Activated CD4-positive, alpha-beta T cell treated with anti-CD3 and anti-CD28 coated beads, Interleukin-2, amount 10 ng/mL, durations not matched to agents 7 days and 5 days (primary cell): ENCODE measurements at places on chromosomes 6 and 20. TPM values are rescaled to one million over a fixed set of nuclear protein-coding genes. Genes with fewer than 3 reads are reported as not detected.
A peak's percentile ranks its signal among the peaks of the same experiment; 100 is the strongest.

The ANKRD66 gene
- not detected for total RNA-seq

The C6orf118 gene
- not detected for total RNA-seq

The EDN3 gene
- 0.22 TPM for total RNA-seq

The RIPPLY2 gene
- not detected for total RNA-seq

The PKIB gene
- total RNA-seq = 1.3 TPM

The KCNK16 gene
- total RNA-seq = not detected

The TPD52L1 gene
- total RNA-seq = not detected

The GSTA2 gene
- not detected for total RNA-seq

The TPBG gene
- 0.35 TPM for total RNA-seq

The SYCP2 gene
- 9.1 TPM for total RNA-seq

The BPIFB1 gene
- not detected for total RNA-seq

- no peak for DNase-seq
These were observed 24.6 kb downstream of the KDM1B start for GRCh38 chr6:18179770-18180356.

- no peak for DNase-seq
These were observed 36.0 kb upstream of the SMIM29 start for GRCh38 chr6:34284563-34285447.

DNA sequence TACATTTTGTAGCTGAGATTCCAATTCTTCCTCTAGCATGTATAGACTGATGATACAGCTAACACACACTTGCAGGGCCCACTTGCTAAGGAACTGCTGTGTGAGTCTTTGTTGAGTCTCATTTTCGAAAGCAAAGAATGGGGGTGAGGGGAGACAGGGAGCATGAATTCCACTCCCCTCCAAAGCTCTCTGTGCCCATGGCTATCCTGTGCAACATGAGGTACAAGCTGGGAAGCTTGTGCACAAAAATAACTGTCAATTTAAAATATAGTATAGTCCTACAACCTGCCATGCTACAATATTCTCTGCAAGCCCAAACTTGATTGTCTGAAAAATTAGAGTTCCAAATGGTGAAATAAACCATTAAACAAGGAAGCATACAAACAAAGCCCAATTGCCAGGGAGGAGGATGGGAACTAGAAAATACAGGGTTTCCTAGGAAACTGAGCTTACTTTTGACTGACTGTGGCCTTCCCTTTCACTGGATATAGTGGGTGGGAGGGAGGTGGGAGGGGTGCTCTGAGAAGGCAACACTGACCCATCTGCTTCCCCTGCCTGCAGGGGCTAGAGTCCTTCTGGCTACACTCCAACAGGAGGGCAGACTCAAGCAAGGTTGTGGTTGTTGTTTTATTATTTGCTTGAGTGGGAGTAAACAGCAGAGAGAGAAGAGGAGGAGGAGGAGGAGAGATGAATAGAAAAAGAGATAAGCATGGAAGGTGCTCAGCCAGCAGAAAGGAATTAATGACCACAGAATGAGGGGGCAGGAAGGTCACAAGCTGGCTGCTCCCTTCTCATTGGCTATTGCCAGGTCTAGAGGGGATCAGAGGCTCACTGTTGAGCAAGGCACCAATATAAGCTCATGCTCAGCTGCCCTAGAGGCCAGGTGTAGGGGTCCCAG is 84.6 kb downstream of the FYN start:
- no peak for DNase-seq

DNA sequence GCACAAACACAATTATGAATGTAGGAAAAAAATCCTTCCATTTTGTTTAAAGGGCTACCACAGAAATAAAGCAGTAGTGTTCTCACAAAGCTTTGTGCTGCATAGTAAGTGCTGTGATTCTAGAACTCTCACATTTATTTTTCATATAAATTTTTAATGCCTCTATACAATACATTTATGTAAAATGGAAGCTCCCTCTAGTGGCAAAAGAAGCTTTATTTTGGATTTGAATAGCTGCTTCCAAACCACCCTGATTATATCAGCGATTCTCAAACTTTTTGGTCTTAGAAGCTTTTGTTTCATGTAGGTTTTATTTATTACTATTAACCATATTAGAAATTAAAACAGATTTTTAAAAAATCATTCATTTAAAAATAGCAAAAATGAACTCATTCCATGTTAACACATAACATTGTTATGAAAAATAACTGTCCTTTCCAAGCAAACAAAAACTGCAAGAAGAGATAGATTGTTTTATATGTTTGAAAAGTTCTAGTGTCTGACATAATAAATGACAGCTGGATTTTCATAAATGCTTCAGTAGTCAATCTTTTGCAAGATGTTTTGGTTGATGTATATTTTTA is 38.4 kb downstream of the HS3ST5 start:
- no peak for DNase-seq

- no peak for DNase-seq
These were observed 34.2 kb upstream of the TBXT start for GRCh38 chr6:166201878-166202277.

- no peak for DNase-seq
These were observed 145.3 kb downstream of the KHDC1L start for GRCh38 chr6:73079978-73080377.

GRCh38 chr6:133179481-133179880 is 61.7 kb upstream of the EYA4 start:
- no peak for DNase-seq

- peak; percentile 90 for DNase-seq
These were observed 31.9 kb downstream of the NTSR1 start for GRCh38 chr20:62740286-62741141.

DNA sequence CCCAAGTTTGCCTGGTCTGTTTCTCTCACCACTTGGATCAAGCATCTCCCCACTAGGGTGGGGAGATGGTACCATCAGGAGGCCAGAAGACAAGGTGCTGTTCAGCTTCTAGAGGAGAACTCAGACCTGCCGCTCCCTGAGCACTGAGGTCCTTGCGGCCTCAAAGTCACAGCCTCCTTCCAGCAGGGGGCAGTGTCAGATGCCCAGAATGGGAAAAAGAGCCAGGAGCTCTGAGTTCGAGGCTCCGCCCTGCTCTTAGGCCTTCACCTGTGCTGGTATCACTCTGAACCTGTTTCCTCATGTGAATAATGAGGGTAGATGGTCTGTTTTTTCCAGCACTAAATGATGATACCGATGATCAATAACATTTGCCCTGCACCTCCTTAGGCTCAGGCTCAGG is 68.7 kb downstream of the TOX2 start:
- peak; percentile 47 for DNase-seq

- no peak for DNase-seq
These were observed 203.9 kb upstream of the MARCKS start for GRCh38 chr6:113653275-113653674.

GRCh38 chr6:110233770-110234374 is 53.6 kb downstream of the CDC40 start:
- peak; percentile 32 for DNase-seq

GRCh38 chr20:32164984-32165735 is 42.4 kb downstream of the PLAGL2 start:
- DNase-seq = no peak

DNA sequence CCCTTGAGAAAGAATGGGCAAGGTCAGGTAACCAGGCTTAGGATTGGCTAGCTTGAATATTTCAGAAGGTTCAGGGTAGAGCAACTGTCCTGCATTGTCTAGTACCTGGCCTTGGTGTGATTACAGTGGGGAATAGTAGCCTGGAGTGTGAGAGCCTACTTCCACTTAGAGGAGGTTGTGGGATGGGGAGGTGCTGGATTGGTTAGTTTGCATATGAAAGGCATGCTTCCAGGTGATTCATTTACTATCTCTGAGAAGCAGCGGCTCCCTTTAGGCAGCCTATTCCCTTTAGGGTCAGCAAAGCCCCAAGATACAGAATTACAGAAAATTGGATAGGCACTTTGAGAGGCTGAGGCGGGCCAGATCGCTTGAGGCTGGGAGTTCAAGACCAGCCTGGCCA is 25.0 kb upstream of the SCGN start:
- DNase-seq = no peak

DNA sequence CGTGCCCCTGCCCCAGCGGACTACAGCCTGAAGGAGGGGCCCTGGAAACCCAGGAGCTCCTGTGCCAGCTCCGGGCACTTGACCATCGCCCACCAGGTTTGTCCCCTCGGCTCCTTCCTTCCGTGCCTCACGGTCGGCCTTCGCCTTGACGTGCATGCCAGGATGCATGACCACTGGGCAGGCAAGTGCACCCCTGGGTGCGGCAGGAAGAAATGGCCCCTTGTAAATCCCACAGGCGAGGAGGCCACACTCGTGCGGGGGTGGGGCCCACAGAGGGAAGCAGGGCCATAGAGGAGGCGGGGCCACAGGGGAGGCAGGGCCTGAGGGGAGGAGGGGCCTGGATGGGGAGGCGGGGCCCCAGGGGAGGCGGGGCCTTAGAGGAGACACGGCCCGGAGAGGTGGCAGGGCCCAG is 81.7 kb downstream of the YTHDF1 start:
- DNase-seq = no peak

DNA sequence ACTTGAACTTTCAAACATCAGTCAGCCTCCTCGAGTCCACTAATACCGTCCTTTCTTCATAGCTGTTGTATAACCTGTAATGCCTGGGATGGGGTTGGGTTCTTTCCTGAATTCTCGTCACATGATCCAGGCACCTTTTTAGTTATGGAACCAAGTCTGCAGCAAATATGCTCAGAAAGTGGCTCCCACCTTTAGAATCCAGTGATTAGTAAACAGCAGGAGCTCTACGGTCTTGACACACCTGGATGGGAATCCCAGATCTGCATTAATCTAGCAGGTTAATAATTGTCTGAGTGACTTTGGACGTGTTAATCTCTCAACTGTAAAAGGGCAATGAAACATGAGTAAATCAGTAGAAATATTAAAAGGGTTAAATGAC is 729 bp upstream of the ZHX3 start:
- DNase-seq = no peak

GRCh38 chr6:154872542-154873114 is 122.5 kb upstream of the TIAM2 start:
- no peak for DNase-seq

DNA sequence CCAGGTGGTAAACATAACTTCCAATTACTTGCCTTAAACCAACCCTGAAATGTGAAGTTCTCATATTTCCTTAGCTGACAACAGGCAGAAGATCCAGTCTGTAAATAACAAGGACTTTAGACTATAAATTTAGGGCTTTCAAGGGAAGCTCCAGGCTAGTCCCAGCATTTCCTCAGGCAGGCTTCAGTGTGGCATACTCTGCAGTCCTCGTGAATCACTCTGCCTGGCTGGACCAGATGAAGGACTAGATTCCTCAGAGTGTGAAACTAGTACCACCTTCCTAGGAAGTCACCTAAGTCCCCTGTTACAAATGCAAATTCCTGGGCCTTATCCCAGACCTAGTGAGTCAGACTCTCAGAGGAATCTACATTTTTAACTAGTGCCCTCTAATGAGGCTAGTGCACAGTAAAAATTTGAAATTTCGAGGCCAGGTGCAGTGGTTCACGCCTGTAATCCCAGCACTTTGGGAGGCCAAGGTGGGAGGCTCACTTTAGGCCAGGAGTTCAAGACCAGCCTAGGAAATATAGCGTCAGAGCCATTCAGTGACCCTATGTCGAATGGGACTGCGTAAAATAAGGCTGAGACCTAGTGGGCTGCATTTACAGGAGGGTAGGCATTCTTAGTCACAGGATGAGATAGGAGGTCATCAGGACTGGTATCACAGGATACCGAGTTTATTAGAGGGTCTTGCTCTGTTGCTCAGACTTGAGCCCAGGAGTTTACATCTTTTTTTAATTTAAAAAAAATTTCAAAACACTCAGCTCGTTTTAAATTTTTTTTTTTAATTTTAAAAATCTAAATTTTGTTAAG is 279.6 kb upstream of the JARID2 start:
- no peak for DNase-seq

- no peak for DNase-seq
These were observed 463.7 kb downstream of the PREX1 start for GRCh38 chr20:48364055-48364454.

- no peak for DNase-seq
These were observed 110.3 kb downstream of the CRYBG1 start for GRCh38 chr6:106470811-106471210.

GRCh38 chr20:46619445-46619844 is 31.8 kb downstream of the SLC13A3 start:
- DNase-seq = no peak

- no peak for DNase-seq
These were observed 222.8 kb upstream of the CDYL start for GRCh38 chr6:4553387-4553786.

DNA sequence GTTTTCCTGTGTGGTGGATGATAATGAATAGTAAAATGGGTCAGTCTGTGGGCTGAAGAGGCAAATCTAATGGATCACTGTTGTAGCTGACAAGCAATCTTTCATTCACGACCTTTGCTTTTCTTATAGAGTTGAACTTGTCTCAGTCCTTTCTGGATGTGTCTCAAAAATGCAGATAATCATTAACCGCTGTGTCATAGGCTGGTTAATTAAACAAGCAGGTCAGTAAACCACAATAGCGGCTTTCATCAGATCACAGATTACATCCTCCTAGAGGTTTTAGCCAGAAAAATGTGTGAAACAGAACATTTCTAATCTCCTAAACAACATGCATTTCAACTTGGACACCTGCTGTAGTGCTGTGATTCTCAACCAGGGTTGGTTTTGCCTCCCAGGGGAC is 2.5 kb upstream of the METTL24 start:
- no peak for DNase-seq

DNA sequence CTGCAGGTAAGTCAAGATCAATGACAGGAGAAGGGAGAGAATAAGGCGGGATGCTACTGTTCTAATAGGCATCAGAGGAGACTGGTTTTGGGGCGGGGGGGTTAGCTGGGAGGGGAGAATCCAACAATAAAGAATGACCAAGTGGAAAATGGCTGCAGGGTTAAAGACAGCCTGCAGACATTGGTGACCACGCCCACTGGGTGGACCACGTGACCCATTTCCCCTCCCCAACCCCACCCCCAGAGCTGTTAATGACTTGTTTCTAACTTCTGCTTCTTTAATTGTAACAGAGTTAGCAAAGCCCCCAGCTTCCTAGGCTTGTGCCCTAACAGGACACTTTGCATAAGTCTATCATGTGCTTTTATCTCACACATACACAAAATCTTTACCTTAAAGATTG is 344.5 kb downstream of the KIF16B start:
- DNase-seq = no peak

DNA sequence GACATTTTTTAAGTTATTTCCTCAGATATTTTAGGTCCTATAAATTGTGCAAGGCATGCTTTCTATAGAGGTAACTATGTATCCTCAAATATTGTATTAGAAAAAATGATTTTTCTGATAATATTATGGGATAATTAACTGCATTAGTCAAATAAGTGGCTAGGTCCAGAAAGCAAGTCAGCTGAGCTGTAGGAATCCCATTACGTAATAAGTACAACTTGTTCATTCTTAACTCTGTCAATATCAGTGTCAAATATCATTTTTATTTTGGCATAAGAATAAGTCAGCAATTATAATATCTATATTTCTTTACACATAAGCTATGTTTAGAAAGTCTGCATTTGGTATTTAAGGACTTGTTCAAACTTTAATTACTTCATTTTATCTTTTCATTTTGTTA is 830.9 kb upstream of the GJE1 start:
- no peak for DNase-seq

GRCh38 chr20:45890077-45890984 is 677 bp downstream of the NEURL2 start:
- peak; percentile 40 for DNase-seq

- DNase-seq = peak; percentile 26
These were observed 915 bp downstream of the TMEM63B start for GRCh38 chr6:44128020-44128917.
